ENCODE measurements at places on chromosomes 4 and X.

DNA sequence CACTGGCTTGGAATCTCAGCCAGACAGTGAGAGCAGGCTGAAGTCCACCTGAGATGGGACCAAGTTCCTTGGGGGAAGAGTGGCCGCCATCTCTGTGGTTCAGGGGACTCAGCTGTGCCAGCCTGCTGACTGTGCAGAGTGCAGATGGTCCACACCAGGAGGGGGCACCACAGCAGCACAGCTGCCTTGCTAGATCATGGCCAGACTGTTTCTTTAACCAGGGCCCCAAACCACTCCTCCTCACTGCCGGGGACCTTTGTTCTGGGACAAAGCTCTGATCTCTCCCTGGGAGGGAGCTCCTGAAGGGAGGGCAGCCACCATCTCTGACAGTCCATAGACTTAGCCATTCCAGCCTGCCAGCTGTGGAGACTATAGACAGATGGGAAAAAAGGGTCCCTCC lies 2189.6 kb downstream of the PCDH7 start:
- no peak for DNase-seq

DNA sequence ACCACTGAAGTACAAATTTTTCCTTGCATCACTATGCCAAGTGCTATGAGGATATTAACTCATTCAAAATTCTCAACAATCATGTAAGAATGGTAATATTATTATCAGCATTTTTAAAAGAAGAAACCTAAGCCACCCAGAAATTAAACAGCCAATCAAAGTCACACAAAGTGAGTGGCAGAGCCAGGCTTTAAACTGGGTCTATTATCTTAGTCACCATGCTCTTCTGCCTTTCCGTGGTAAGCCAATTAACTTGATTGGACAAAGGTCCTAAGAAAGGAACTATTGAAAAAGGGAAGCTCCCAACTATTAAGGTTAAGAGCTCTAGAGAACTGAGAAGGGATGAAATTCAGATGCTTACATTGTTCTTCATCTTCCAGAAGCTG lies 111.5 kb downstream of the ASB9 start:
- no peak for DNase-seq

DNA sequence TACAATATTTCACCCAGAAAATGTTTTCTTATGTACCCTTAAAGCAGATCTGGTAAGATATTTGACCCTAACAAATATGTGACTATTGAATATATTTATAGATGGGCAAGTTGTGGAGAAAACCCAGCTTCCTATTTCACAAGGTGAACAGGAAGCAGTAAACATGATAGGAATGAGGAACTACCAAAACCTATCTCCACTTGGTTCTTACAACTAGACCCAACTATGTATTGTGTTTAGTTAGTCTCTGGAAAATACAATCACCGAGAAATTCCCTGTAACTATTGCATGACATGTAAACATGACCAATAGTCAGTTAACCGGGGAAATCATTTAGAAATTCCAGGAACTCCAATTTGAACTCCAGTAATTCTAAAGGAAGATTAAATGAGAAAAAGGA lies 8.4 kb upstream of the RXFP1 start:
- DNase-seq = no peak

DNA sequence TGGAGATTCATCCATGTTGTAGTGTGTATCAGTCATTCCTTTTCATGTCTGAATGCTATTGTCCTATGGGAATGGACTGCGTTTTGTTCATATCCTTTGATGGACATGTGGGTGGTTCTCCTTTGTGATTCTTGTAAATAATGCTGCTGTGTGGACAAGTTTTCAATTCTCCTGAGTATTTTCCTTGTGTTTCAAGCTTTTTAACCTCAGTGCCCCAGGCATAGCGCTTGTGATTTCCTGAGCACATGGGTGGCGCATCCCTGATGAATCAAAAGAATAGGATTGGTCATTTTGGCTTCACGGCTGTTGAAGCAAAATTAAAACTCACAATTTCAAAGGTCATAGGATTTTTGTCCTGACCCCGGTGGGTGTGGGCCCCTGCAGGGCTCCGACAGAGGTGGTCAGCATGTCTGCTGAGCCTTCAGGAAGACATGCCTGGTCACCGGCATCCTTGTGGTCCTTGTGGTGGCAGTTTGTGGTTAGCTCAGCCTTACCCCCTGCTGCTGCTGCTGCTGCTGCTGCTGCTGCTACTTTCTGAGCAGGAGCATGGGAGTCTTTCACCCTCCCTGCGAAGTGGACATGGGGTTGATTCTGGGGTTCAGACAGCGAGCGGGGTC lies 30.0 kb downstream of the SHROOM2 start:
- DNase-seq = no peak

- DNase-seq = no peak
These were observed 92.3 kb downstream of the SPRY1 start for GRCh38 chr4:123488916-123489315.

- DNase-seq = no peak
These were observed 13.0 kb upstream of the PLAC1 start for GRCh38 chrX:134671294-134671693.

DNA sequence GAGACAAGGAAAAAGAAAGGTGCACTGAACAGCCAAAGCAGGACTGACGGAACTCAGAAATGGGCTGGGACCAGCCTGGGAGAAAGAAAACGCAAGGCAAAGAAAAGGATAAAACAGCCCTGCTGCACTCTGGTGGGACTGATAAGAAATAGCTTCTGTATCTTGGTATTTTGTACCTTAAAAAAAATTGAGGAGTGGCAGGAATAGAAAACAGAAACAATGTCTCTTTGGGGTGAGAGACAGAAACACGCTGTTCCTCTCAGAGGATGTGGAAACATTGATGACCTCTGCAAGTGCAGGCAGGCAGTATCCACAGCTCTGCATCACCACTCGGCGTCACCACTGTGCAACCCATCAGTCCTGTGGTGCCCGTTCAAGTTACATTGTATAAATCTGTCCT lies 152.5 kb upstream of the SPRY1 start:
- no peak for DNase-seq

DNA sequence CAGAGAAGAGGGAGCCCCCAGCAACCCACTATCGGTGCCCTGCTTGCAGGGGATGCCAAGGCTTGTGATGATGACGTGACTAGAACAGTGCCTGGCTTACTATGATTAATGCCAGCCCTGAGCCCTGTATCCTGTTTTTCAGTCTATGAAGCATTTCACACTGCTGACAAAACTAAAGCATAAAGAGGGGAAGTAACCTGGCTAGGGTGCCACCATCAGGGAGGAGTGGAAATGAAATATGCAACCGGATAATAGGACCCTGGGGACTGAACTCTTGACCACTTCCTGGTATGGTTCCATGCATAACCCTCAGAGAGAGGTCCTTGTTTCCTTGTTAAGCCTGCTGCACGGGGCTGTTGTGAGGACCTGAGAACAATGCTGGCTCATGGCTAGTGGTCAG lies 50.3 kb downstream of the MED28 start:
- DNase-seq = no peak

- no peak for DNase-seq
These were observed 102.3 kb upstream of the GRIA3 start for GRCh38 chrX:123081776-123082175.

DNA sequence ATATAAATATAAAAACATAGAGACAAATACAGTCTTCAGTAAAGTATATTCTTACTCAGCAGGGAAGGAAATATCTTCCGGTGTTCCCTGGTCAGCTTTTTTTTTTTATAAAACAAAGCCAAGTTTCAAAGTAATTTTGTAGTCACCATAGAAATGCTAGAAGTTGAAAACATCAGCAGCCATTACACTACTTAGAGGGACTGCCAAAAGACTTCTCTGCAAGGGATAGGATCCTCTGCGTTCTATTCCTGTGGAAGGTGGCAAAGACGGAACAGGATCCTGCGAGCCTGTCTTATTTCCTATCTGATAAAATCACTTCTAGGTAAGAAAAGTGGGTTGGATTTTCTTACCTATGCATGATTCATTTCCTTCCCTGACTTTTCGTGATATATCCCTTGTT lies 19.4 kb downstream of the CLDN22 start:
- DNase-seq = no peak

DNA sequence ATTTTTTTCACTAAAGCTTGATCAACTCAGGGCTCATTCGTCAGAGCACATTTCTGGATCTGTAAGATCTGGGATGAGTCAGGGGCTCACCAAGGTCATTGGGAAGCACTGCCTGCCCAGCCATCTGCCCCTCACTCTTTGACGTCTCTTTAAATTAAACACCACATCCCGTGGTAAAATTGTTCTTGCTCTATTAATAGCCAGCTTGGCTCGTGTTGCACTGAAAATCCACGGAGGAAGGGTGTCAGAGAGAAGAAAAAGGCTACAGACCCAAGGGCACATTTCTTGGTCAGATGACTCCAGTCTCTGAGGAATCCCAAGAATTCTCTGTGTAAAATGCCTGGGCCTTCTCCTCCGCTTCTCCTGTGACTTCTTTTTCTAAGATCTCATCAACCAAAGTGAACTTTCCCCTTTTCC lies 45.7 kb upstream of the GATB start:
- no peak for DNase-seq

GRCh38 chr4:42150653-42151567 lies 1.5 kb downstream of the BEND4 start:
- DNase-seq = no peak

- DNase-seq = no peak
These were observed 297.4 kb upstream of the MAGEC2 start for GRCh38 chrX:142502441-142502840.

DNA sequence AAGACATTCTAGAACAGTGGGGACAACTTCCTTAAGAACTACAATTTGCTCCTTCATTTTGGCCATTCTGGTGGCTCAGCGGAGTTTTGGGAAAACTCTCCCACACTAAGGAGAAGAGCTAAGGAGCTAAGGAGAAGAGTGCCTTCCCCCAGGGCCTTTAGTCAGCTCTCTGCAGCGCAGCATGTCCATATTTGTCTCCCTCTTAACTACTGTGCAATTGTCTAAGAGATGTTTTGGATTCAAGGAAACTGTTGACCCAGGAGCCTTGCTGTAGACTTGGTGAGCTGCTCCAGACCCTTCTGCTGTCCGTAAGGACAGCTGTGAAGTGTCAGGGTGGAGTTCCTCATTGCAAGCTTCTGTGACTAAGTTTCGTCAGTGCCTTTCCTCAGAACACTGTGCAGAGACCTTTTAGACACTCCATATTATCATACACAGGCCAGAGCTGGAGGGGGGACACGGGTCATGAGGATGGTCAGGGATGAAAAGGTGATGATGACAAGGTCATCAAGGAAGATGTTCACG lies 179.0 kb downstream of the NHS start:
- DNase-seq = no peak

Measured in stimulated activated CD4-positive, alpha-beta T cell treated with anti-CD3 and anti-CD28 coated beads, Interleukin-12 subunit alpha, Interleukin-12 subunit beta, amount 100 ng/mL, for 48 hours (primary cell).